ENCODE measurements at places on chromosomes 1 and 21.
A peak's percentile ranks its signal among the peaks of the same experiment; 100 is the strongest.

DNA sequence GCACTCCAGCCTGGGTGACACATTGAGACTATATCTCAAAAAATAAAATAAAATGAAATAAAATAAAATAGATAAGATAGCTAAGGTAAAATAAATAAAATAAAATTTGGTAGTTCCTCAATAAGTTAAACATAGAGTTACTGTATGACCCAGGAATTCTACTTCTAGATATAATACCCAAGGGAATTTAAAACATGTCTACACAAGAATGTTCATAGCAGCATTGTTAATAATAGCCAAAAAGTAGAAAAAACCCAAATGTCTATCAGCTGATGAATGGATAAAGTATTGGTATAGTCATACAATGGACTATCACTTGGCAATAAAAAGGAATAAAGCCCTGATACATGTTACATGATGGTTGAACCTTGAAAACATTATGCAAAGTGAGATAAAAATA lies 47.8 kb downstream of the CEP350 start:
- DNase-seq: no peak

DNA sequence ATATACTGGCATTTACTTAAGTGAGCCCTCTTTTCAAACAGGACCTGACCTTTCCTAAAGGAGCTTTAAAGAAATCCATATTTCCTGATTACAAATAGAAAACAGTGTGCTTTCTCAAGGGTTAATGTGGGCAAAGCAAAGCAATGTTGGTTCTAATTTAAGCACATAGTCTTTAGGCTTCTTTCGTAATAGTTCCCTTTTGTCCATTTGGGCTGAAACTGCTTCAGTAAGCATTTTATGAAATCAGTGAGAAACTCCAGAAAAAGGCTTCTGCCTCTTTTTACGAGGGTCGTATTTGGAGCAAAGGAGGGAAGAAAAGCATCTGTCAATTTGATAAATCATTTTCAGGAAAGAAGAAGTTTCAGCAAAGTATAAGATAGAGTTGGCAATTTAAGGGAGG lies 331.2 kb downstream of the KIF26B start:
- no peak for DNase-seq

DNA sequence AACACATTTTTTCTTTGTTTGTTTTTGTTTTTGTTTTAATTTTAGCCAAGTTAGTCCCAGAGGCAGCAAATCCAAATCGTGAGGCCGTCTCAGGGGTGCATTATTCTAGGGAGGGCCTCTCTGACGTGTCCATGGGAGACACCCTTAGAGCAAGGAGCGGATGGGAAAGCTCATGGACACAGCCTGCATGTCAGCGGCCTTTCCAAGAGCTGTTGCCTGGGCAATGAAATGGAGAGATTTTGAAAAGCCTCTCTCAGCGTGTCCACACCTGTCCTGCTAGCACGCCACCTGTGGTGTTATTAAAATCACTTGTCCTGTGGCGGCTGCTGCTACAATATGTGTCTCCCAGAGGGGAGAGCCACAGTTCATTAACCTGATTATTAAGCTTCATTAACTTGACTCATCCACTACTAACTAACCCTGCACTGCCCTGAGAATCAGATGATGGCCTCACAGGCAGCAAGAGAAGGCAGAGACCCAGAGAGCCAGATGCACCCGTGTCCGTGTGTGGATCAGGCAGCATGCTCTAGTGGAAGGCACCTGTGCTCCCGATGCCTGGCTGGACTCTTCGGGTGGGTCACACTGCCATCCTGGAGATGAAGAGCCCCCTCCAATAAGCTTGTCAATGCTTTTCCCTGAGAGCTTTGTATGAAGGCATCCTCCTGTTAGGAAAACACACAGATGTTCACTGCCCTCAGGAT lies 133.3 kb downstream of the PGBD5 start:
- no peak for DNase-seq

DNA sequence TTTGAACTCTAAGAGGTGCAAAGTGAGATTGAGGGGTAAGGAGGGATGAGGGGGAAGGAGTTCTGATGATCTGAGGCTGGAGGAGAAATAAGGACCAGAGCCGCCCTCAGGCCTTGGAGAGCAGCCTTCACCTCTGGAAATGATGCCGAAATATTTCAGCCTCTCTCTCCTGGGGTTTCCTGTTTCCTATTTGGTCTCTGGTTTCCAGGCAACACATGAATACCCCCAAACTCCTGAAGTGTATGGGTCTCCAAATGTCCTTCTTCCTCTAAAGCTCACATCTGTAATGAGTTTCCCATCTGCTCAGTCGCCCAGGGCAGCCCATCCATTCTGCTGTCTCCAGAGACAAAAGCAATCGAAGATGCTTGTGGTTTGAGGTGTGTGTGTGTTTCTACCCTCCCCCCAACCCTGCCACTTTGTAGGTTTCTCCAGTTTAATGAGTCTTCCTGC lies 52.0 kb upstream of the FAM20B start:
- no peak for DNase-seq

- no peak for DNase-seq
Observed at GRCh38 chr21:42532466-42533181, 19.0 kb downstream of the SLC37A1 start.

DNA sequence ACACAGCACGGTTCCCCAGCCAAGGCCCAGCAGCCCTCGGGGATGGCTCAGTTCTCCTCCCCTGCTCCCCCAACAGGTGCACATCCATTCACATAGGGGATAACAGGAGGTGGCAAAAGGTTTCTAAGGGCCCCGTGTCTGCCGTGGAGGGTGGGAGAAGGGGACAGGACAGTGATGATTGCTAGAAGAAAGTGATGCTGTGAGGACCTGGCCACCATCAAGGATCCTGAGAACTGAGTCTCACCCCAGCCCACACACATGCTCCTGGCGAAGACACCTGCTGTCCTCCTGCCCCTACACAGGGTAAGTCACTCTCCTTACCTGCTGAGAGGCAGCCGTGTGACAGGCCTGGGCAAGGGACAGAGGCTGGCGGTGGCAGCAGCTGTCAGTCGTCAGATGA lies 54.5 kb downstream of the GNG4 start:
- DNase-seq: no peak

- no peak for DNase-seq
Observed at GRCh38 chr1:119358636-119359035, 9.9 kb upstream of the HAO2 start.

- no peak for DNase-seq
Observed at GRCh38 chr1:32926562-32926961, 25.4 kb upstream of the TMEM54 start.

GRCh38 chr1:145702826-145703225 lies 4.3 kb downstream of the PDZK1 start:
- no peak for DNase-seq

GRCh38 chr1:208166340-208167138 lies 77.6 kb downstream of the PLXNA2 start:
- no peak for DNase-seq

- DNase-seq: peak; percentile 27
Observed at GRCh38 chr1:109091839-109092193, 1.3 kb downstream of the TMEM167B start.

GRCh38 chr1:205812271-205812877 lies 624 bp downstream of the SLC41A1 start:
- DNase-seq: no peak

GRCh38 chr1:246265481-246265880 lies 241.6 kb downstream of the SMYD3 start:
- no peak for DNase-seq

GRCh38 chr21:45839274-45839673 lies 142.3 kb upstream of the COL6A1 start:
- DNase-seq: no peak

Data from CD4-positive, alpha-beta T cell treated with Interleukin-2 at 100 ng/mL for 4 hours (primary cell).